ENCODE measurements at places on chromosomes 2 and 18.

- no peak for DNase-seq
Measured at GRCh38 chr2:71120195-71120594, 9.8 kb downstream of the MCEE start.

DNA sequence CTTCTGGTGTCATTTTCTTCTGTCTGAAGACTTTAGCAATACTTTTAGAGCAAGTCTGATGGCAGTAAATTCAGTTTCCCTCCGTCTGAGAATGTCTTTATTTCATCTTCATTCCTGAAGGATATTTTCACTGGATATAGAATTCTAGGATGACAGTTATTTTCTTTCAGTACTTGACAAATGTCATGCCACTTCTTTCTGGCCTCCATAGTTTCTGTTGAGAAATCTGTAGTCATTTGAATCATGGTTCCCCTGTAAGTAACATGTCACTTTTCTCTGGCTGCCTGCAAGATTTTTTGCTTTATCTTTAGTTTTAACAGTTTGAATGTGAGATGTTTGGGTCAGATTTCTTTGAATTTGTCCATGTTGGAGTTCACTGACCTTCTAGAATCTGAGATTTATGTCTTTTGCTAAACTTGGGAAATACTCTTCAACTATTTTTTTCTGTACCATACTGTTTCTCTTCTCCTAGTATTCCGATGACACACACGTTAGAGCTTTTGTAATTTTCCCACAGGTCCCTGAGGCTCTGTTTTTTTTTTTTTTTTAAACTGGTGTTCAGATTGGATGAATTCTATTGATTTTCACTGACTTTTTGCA lies 30.2 kb downstream of the RMND5A start:
- no peak for DNase-seq

DNA sequence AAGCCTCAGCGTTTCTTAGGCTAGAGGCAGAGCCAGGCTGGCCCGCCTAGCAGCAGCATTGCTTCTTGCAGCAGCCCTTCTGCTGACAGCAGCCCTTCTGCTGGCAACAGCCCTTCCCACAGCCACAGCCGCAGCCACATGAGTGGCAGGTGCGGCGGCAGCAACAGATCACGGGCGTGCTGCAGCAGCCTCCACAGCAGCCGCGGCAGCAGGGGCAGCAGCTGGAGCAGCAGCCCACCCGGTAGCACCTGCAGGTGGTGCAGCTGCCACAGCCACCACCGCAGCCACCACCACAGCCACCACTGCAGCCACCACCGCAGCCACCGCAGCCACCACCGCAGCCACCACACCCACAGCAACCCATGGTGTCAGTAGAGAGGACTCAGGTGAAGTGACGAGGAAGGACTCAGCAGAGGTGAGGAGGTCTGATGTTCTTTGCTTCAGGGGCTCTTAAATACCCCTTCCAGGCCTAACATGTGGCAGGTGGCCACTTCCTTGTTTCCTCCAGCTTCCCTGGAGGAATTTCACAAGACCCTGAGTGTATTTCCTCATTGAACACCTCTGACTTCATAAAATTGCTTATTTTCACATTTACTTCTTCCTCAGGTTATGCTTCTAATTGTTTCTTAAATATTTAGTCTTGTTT lies at the start of gene SCYGR6:
Gene SCYGR6, minus strand, starts transcription at position 364 of the 646 bp plus-strand sequence. Its CDS starts 0 bp downstream, at position 364.
- no peak for DNase-seq

DNA sequence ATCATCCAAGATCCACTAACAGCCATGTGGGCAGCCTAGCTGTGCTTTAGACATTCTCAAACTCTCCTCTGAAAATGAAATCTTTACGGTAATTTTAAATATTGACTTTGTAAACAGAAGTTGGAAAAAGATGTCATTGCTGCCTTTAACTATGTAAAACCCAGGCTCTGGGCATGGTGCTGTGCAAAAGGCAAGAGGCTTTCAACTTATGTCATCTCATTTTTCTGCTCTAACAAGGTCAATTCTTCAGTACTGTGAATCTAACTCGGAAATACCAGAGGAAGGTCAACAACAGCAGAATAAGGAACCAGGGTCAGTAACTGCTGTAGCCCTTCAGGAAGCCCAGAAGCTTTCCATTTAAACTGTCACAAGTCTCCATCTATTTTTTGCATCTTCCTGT lies 37.0 kb upstream of the MPP4 start:
- DNase-seq: no peak

GRCh38 chr2:232896111-232896510 lies 26.0 kb downstream of the SNORC start:
- DNase-seq: no peak

- DNase-seq: peak; percentile 69
Measured at GRCh38 chr2:128736689-128737545, 418.2 kb upstream of the HS6ST1 start.

DNA sequence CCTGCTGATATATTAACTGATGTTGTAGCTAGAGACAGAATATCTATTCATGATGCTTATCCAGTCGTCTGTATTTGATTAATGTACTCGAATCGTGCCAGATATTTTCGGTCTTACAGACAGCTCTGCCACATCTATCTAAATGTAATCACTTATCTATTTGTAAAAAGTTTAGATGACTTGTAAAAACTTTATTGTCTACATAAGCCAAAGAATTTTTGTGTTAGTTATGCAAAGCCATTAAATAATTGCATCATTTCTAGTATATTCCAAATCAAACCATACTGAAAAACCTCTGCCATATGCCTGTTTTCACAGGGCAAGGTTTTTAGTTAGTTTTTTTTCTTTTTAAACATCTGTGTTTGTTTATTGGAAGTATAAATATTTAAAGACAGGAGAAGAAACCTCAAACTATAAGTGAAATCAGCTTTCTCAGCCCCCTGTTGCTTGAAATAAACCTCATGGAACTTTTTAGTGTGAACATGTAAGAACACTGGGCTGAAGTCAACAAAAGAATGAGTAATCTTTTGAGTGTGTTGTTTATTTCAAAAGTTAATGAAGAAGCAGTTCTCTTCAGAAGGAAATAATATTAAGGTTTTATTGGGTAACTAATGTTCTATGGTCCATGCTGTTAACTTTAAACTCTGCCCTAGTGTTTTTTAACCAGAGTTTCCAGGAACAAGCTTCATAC lies 657.6 kb upstream of the SYT4 start:
- no peak for DNase-seq

- no peak for DNase-seq
Measured at GRCh38 chr2:216492597-216493333, 5.9 kb upstream of the RPL37A start.

GRCh38 chr2:176199902-176200301 lies 11.4 kb downstream of the HOXD1 start:
- no peak for DNase-seq

DNA sequence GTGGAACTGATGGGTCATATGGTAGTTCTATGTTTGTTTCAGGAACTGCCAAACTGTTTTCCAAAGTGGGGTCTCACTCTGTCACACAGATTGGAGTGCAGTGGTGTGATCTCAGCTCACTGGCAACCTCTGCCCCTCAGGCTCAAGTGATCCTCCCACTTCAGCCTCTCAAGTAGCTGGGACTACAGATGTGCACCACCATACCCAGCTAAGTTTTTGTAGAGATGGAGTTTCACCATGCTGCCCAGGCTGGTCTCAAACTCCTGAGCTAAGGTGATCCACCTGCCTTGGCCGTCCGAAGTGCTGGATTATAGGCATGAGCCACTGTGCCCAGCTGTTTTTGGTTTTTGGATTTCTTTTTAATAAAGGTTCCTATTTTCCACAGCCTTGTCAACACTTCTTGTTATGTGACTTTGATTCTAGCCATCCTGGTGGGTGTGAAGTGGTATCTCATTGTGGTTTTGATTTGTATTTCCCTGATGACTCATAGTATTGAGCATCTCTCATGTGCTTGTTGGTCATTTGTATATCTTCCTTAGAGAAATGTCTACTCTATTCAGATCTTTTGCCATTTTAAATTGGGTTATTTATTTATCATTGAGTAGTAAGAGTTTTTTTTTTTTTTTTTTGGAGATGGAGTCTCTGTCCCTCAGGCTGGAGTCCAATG lies 22.8 kb downstream of the NPC1 start:
- DNase-seq: no peak

DNA sequence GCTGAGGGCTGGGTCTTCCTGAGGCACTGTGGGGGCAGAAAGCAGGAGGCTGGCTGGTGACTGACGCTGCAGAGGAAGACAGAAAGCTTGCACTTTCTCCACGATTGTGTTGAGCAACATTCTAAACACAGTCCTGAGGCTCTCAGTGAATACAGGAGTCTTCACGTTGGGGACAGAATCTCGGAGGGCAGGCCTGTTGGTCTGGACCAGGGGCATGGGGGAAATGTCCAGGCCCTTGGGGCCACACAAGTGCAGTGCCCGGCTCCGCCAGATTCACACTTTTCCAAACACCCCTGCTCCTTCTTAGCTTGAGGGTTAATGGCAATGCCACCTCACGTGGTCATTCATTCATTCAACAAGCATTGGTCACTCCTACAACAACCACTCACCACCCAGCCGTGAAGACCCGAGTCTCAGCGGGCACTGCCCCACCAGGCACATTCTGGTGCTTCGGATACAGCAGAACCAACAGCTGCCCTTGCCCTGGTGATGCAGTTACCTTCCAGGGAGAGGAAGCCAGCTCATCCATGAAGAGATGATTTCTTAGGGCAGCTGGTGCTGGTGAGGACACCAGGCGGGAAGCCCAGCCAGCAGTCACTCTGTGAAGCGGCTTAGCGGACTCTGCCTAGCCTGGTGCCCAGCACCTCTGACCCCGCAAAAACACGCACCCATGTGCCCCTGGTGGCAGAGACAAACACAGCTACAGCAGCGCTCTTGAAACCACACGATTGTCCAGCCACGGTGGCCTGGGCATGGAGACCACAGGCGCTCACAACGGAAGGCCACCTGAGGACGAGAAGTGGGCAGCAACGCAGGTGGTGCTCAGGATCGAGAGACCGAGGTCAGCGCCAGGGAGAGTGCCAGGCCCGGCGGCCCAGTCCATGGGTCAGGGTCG lies 10.9 kb upstream of the GPC1 start:
- no peak for DNase-seq

DNA sequence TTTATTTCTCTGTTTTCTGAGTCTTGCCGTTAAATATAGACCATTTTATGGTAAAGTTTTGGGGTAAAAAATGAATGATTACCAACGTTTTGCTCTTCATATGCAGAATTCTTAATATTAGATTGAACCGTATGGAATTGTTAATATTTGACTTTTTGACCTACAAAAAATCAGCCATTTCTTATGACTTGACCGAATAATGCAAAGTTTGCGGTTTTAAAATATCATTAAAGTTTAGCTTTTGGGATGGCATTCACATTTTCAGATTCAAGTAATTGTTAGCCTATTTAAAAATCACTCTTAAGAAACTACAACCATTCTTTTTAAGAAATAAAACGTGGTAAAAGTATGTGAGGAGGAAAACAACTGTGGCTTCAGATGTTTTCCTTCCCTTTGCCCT lies 138.0 kb downstream of the HAUS1 start:
- no peak for DNase-seq

DNA sequence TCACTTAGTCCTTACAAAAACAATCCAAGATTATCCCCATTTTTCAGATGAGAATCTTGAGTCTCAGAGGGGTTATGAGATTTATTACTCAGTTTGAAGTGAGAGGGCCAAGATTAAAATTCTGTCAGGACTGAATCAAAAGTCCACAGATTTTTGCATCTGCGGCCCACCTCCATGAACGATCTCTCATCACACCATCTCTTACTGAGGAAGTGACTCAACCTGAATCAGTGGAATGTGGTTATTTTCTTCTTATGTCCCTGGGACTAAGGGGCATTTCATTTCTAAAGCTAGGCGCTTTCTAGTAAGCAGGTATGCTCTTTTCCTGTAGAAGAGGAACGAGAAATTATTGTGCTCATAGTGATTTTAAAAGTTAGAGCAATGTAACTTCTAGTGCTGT lies 360.3 kb upstream of the SPHKAP start:
- DNase-seq: no peak

DNA sequence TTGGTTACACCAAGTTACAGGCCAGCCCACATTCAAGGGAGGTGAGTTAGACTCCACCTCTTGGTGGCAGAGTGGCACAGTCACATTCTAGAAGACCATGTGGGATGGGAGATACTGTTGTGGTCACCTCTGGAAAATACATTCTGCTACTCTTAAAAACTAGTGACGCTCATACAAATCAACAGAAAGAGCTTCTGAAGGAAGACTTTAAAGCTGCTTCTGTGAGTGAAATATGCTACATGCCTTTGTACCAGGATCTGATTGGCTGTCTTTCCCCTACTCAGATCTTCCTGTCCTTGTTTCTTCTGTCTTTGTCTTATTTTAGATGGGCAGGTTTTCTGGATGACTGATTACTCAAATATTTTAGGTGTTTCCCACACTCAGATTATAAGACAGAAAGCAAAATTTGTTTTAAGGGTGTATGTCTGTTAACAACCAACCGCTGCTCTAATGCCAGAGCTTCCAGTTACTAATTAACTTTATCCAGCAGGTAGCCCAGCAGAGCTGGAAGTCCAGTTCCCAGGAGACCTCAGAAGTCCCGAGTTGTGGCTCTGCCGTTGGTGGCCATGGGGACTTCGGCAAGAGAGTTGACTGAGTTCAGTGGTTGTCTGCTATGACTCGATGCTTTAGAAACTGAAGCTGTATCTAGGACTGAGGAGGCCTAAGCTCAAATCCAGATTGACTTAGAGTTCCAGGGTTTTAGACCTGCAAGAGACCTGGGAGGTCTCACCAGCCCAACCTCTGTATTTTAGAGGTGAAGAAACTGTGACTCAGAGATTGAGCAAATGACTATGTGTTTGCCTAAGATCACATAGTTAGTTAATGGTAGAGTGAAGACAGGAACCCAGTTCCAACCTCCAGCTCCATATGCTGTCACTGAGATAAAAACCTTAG lies 7.4 kb downstream of the IL1R2 start:
- peak; percentile 53 for DNase-seq

DNA sequence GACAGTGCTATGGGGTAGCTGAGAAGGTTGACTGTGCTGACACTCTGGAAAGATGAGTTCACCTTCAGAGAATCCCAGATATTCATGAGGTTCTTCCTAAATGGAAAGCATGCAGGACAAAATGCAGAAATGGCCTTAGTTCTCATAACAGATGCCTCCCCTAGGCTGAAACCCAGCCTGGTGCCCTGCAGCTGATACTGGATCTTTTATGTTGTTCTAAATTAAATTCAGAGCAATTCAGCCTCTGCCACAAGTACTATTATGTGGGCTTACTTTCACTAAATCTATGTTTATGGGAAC lies 172.0 kb upstream of the SERPINE2 start:
- no peak for DNase-seq

GRCh38 chr2:212227755-212228154 lies 310.8 kb downstream of the ERBB4 start:
- no peak for DNase-seq
